Activated CD8-positive, alpha-beta memory T cell treated with anti-CD3 and anti-CD28 coated beads for 1 hour (primary cell): ENCODE measurements at places on chromosomes 1 and 21.

DNA sequence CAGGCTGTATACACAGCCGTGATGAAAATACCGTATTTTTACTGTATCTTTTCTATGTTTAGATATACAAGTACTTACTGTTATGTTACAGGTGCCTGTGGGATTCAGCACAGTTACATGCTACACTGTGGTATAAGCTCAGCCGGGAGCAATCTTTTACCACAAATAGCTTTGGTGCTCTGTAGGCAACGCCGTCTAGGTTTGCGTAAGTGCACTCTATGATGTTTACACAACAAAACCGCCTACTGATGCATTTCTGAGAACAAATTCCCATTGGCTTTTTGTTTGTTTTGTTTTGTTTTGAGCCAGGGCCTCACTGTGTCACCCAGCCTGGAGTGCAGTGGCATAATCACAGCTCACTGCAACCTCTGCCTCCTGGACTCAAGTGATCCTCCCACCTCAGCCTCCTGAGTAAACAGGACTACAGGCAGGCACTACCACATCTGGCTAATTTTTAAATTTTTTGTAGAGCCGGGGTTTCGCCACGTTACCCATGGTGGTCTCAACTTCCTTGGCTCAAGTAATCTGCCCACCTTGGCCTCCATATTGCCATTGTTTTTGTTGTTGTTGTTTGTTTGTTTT is 81.0 kb downstream of the SCCPDH start:
- DNase-seq, result no peak

- DNase-seq, result no peak
Observed at GRCh38 chr1:99445486-99445885, 181.2 kb downstream of the PLPPR4 start.

DNA sequence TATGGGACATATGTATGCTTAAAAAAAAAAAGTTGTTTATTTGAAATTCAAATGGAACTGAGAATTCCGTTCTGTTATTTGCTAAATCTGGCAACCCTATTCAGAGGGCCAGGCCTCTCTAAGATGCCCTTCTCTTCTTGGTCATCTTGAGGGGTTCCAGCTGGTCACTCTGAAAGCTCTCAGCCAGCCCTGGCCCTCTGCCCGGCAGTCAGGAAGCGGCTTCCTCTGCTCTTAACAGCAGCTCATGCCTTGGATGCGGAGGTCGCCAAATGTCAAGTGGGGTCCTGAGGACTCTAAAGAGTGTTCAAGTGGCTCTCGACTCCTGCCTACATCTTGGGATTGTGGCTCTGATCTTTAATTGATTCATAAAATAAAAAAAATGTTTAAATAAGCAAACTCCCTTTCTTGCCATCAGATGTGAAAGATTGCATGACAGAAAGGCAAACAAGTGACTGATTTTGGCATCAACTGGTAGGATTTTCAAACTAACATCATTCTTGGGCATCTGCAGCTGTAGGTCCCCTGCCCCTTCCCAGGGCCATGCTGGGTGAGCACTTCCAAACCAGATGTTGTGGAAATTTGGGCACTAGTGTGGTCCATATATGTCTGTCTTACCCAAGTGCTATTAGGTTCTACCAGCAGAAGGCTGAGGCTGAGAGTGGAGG is 130.8 kb downstream of the PRDM2 start:
- DNase-seq, result no peak

DNA sequence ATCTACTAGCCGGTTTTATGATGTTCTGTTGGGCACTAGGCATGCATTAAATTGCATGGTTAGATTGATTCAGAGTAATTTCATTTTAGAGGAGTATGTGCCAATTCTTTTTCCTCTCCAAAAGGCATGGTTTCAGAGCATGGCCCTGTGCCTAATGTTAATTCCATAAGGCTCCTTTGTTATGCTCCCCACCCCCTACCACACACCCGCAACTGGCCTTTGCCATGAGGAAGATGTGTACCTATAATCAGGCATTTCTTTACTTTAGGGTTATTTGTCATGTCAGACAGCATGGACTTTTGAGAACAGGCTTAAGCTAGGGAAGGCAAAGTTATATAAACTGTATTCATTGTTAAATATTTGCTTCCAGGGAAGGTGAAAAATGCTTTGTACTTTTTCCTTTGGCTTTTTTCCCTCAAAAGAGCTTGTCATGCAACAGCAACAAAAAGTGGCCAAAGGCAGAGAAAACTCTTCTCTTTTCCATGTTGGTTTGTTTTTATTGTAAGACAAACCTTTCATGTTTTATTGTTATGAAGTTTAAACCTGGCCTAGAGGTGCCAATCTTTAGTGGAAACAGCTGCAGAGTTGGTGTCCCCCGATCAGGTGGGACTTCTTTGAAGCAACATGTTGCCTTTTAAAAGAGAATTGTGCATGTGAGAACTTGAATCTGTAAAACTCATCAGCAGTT is 24.3 kb upstream of the NBL1 start:
- no peak for DNase-seq

DNA sequence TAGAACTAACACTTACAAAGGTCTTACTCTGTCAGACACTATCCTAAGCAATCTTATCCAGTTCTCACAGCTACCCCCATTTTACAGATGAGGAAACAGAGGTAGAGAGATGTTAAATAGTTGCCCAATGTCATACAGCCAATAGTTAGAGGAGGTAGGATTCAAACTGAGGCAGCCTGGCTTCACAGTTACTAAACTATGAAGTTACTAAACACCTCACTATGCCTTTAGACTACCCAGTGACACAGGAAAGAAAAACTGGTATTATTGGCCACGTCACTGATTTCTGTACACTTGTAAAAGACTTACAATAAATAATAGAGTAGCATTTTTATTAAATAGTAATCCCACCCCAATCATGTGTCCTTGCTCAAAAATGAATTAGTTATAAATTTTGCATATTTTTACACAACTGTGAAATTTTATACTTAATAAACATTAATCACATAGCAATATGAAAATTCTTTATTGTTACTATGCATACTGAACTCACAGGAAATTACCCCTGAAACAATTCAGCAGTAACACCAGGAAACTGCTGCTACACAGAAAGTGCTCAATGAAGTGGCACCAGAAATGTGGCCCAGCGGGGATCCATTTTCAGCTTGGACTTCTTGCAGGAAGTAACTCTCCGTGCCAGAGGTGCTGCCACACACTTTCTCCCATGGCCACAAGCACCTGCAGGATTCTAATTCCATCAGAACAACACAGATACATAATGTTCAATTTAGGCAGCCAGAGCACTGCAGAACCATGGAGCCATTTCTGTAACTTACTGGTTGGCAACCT is 69.4 kb downstream of the VAV3 start:
- no peak for DNase-seq

DNA sequence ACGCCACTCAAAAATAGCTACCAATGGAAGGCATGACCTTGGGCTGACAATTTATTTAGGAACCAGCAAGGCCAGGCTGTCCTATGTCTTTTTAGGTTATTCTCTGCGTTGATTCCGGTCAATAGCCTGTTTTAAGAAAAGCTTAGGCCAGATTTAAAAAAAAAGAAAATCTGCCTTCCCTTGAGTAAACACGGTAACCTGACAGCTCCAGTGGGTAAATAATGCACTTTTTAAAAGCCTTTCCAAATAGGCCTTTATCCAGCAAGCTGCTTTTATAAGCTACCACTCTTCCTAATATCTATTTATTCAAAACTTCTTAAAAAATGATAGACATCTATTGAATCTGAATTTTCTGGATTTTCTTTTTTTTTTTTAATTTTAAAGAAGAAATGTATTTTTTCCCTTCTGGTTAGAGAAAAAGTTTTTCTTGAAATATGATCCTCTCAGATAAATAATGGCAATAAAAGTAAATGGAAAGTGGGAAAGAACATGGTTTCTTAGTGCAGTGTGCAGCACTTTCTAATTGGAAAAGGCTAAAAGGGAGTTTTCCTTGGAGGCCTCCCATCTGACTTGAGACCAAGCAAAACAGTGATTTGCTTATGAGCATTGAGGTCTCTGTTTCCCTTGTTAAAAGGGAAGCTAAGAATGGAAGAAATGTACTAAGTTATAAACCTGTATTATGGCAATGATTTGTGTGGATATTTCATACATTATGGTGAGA is 281.0 kb upstream of the RUNX1 start:
- DNase-seq, result no peak

DNA sequence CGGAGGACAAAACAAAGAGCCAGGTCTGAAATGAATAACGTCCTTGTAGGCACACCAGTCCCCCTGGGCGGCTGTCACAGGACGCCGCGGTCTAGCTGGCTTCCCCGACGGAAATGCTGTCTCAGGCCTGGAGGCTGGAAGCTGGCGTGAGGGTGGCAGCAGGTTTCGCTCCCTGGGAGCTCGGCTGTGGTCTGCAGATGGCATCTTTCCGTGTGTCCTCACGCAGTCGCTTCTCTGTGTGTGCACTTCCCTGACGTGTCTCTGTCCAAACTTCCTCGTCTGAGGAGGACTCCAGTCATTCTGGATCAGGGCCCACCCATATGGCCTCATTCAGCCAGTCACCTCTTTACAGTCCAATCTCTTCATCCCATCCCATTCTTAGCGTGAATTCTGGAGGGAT is 14.2 kb downstream of the TNFRSF14 start:
- no peak for DNase-seq

DNA sequence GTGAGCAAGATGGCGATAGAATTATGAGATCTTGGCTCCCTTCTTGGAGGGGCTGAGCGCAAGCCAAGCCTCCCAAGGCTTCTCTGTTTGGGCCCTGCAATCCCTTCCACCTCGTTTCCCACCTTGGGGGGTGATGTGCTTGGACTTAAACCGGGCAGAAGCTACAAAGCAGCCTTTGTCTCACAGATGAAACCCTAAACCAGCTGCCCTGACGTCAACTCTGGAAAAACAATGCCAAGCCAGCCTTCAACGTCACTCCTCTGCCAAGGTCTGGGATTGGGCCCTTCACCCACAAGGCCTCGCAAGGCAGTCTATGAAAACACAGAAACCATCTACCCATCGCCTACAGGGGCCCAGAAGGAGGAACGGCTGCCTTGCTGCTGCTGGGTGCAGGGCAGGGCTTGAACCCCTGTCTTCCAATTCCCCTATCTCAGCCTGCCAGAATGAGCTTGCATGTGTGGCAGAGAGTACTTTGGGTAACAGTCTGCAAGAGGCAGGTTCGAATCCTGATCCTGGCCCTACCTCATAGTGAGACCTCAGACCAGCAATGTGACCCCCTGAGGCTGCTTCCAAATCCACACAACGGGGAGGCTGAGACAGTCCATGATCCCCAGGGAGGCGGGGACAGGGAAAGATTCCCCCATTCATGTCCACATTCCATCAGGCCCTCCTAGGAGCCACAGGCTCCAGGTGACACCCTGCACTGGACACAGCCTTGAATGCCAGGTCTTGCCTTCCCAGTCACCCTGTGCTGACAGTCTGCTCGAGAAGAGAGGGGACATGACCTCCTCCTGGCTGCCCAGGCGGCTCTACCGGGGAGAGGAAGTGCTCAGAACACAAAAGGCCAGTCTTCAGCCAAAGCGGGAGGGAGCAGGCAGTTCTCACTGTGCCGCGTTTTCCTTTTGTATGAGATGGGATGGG is 15.0 kb downstream of the IFFO2 start:
- DNase-seq, result no peak

- DNase-seq, result no peak
Observed at GRCh38 chr21:25036775-25037174, 570.5 kb downstream of the MRPL39 start.

GRCh38 chr1:17012775-17013490 is 1.2 kb upstream of the ATP13A2 start:
- no peak for DNase-seq

- DNase-seq, result no peak
Observed at GRCh38 chr1:183926983-183927382, 110.5 kb downstream of the COLGALT2 start.

DNA sequence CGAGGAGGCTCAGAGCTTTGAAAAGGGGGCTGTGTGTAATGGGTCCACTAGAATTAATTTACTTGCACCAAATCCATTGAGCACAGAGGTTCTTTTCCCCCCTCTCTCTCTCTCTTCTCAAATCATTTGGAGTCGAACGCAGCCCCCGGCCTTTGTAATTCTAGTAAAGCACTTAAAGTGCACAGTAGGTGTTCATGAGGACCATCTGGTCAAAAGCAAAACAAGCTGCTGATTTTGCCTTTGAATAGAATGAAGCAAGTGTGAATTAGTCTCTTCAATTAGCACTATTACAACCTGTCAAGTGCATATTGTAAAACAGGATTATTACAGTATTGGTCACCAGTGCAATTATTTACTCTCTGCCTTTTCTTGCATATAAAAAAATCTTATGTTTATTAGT is 259.9 kb downstream of the FAF1 start:
- DNase-seq, result no peak

DNA sequence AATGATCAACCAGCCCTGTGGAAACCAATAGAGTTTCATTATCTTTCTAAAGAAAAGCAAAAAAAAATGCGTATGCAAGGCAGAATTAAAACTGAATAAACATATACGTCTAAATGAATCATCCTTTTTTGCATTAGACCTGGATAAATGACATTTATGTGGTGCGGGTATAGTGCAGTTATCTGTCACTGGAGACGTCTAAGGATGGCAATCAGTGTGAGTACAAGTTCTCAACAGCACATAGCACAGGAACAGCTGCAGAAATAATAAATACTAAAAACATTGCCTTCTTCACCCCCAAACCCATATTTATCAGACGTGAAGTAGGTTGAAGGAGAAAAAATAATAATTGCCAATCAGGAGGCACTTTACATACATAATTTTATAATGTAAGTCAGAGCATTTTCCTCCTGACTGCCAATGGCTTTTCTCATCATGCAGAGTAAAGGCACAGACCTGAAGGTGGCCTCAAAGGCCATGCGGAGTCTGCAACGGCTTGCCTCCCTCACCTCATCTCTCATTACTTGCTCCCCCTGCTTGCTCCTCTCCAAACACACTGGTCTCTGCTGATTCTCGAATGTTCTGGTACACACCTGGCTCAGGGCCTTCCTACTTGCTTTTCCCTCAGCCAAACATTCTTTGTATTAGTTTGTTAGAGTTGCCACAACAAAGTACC is 574.7 kb upstream of the PLXNA2 start:
- DNase-seq, result no peak

- no peak for DNase-seq
Observed at GRCh38 chr1:203342192-203342940, 8.6 kb downstream of the FMOD start.

- DNase-seq, result no peak
Observed at GRCh38 chr1:207892764-207893163, 18.2 kb downstream of the CD34 start.
